ENCODE measurements at places on chromosomes 16 and 17.
A peak's percentile ranks its signal among the peaks of the same experiment; 100 is the strongest.

DNA sequence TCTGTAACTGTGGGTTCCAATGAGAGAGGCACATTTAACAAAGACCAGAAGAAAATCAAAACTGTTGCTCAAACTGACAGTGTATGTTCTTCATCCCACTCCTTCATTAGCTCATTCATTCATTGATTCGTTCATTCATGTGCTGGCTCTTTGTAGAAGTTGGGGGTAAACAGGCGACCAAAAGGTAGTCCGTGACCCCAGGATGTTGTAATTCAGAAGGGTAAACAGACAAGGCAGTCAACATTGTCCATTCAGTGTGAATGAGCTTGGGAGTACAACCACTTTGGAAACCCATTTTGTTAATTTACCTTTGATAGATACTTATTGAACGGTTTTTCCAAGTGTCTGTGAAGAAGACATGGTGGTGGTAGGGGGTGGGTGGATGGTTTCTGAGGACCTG is 26.1 kb downstream of the CDH13 start:
- DNase-seq, result no peak

- DNase-seq, result no peak
Measured at GRCh38 chr17:76497979-76498875, 3.0 kb downstream of the RHBDF2 start.

DNA sequence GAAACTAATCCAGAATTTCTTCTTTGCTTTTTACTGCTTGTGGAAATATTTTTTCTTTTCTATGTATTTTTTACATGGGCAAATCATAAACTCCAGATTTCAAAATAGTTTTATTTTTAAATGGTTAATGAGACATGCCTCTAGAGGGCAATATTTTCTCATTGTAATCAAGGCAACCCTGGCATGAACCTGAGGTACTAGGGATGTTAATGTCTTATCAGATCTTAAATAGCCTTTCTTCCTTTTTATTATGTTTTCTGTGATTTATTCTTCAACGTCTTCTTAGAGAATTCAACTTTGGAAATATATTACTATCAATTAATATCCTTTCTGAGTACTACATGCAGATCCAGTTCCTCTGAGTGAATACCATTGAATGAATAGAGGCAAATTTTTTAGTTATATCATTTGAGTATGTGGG is 324.7 kb downstream of the BCAS3 start:
- DNase-seq, result peak; percentile 66

GRCh38 chr16:29649588-29650494 is 13.2 kb upstream of the SPN start:
- DNase-seq, result peak; percentile 43

DNA sequence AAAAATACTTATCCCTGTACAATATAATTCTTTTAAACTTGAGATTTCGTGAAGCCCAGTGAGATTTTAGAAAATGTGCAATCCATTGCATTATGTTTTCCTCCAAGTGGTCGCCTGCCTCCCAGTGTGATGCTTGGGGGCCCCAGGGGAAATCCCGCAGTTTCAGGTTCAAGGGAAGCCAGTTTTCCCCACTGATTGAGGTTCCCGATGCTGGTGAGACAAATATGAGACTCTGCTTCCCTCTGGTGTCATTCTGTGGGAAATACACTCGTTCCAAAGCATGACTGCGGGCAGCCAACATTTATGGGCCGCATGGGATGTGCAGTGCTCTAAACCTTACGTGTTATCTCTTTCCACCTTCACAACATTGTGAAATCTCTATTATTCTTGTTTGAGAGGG is 200.8 kb downstream of the PRKCB start:
- peak; percentile 58 for DNase-seq

- DNase-seq, result no peak
Measured at GRCh38 chr16:20695024-20695423, 2.5 kb downstream of the ACSM1 start.

All from hematopoietic multipotent progenitor cell treated with erythropoietin and hydrocortisone succinate and interleukin-3 and kit ligand, for 8 days (in vitro differentiated cells).